ENCODE measurements at places on chromosomes 1 and 21. TPM values are rescaled to one million over a fixed set of nuclear protein-coding genes. Genes with fewer than 3 reads are reported as not detected.

Gene TRIM67
- 0.18 TPM for total RNA-seq

DNA sequence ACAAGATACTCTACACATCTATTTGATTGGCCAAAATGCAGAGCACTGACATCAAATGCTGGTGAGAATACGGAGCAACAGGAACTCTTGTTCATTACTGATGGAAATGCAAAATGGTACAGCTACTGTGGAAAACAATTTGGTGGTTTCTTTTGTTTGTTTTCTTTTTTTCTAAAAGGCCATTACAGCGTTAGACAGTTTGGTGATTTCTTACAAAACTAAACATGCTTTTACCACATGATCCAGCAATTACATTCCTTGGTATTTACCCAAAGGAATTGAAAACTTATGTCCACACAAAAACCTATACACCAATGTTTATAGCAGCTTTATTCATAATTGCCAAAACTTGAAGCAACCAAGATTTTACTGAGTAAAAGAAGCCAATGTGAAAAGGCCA, 66.4 kb upstream of the FBXO28 start:
- no peak for ATAC-seq

- ATAC-seq = no peak
Measured at GRCh38 chr1:183892351-183892793, 87.5 kb downstream of the RGL1 start.

DNA sequence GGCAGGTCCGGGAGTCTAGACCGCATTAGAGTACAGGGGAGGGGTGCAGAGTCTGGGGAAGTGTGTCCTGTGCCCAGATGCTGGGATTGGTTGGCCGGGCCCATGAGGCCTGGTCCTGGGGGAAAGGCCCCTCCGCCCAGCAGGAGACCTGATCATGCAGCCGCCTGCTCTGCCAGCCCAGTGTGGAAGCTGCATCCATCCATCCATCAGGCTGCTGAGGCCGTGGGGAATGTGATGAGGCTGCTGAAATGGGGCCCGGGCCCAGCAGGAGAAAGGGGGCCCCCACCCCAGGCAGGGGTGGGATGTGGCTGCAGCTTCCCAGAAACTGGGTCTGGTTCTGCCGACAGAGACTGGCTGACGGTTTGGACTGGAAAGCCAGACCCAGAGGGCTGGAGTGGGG, 37.2 kb downstream of the EPHA2 start:
- ATAC-seq = no peak

DNA sequence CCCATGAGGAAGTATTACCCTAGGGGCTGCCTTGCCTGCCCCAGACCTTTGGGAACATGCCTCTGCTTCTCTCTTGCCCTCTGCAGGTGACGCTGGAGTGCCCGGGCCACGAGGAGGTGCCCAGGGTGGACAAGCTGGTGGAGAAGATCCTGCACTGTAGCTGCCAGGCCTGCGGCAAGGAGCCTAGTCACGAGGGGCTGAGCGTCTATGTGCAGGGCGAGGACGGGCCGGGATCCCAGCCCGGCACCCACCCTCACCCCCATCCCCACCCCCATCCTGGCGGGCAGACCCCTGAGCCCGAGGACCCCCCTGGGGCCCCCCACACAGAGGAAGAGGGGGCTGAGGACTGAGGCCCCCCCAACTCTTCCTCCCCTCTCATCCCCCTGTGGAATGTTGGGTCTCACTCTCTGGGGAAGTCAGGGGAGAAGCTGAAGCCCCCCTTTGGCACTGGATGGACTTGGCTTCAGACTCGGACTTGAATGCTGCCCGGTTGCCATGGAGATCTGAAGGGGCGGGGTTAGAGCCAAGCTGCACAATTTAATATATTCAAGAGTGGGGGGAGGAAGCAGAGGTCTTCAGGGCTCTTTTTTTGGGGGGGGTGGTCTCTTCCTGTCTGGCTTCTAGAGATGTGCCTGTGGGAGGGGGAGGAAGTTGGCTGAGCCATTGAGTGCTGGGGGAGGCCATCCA, 7.8 kb upstream of the HTR6 start:
- ATAC-seq = no peak
